ENCODE measurements at places on chromosomes 16 and 17.

- no peak overlapping the region for H3K27ac ChIP-seq
- no peak for DNase-seq
- no peaks in the 10 kb centered on the region for H3K36me3 ChIP-seq
- no peaks in the 10 kb centered on the region for H3K4me1 ChIP-seq
- no peaks in the 10 kb centered on the region for H3K27me3 ChIP-seq
Measured at GRCh38 chr16:51163366-51163765, 12.3 kb upstream of the SALL1 start.

DNA sequence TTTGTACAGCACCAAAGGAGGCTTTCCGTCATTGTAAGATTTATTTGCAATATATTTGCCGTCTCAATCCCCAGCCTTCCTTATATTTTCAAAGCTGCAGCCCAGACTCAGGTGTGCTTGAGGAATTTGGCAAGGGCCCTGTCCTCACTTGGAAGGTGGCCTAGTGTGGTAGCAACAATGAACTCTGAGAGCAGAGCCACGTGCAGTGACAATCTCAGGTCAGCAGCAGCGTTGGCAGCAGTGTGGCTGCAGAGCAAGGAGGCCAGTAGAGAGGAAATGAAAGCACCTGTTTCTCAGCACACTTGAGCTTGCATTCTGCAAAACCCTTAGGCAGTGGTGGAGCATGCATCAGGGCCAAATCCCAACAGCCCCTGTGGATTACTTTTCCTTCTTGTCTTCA is 613.5 kb downstream of the RBFOX1 start:
- no peak overlapping the region for H3K27ac ChIP-seq
- no peaks in the 10 kb centered on the region for H3K36me3 ChIP-seq
- no peak for DNase-seq
- no peak overlapping the region for H3K4me3 ChIP-seq
- H3K27me3 ChIP-seq, result no peaks in the 10 kb centered on the region

DNA sequence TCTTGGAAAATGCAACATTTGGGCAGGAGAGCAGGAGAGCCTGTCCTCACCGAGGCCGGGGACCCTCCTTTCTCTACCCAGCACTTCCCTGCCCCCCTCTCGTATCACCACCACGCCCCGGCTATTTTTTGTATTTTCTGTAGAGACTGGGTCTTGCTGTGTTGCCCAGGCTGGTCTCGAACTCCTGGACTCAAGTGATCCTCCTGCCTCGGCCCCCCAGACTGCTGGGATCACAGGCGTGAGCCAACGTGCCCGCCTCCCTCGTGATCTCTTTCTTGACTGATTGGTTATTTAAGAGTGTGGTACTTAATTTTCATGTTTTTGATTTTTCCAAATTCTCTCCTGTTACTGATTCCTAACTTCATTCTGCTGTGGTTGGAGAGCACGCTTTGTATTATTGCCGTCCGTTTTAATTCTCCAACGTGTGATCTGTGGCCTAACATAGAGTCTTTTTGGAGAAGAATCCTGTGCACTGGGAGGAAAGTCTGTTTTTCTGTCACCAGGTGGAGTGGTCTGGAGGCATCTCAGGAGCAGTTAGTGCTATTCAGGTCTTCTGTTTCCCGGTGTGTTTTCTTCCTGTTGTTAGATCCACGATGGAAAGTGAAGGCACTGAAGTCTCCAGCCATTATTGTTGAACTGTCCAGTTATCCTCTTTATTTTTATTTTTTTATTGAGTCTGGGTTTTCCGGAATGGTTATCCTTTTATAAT is 40.4 kb downstream of the ZNF778 start:
- H3K4me1 ChIP-seq, result peaks cover 12% of the 10 kb centered on the region
- H3K4me3 ChIP-seq, result peak overlapping the region; percentile 36
- H3K27ac ChIP-seq, result no peak overlapping the region
- peaks cover 10% of the 10 kb centered on the region for H3K27me3 ChIP-seq

GRCh38 chr17:42879596-42879985 is 21.0 kb upstream of the G6PC1 start:
- H3K4me3 ChIP-seq, result no peak overlapping the region
- DNase-seq, result no peak
- H3K36me3 ChIP-seq, result no peaks in the 10 kb centered on the region
- H3K27ac ChIP-seq, result no peak overlapping the region
- H3K4me1 ChIP-seq, result no peaks in the 10 kb centered on the region

DNA sequence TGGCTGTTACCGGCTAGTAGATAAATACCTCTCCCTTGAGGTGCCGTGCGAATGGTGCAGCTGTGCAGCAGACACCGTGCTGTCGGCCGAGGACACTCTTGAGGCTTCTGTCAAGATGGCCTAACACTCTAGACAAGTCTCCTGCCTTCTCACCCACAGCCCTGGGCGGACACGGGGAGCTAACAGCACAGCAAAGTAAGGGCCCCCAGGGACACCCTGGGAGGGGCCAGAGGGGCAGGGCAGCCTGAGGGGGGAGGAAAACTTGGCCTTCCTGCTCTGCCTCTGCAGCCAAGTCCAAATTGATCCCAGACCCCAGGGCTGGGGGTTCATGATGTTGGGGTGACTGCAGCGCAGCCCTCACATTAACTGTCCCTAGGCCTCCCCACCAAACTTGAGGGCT is 210.2 kb downstream of the RPTOR start:
- H3K27ac ChIP-seq, result no peak overlapping the region
- H3K36me3 ChIP-seq, result no peaks in the 10 kb centered on the region
- H3K4me1 ChIP-seq, result no peaks in the 10 kb centered on the region
- no peak for DNase-seq
- no peaks in the 10 kb centered on the region for H3K27me3 ChIP-seq
- H3K4me3 ChIP-seq, result no peak overlapping the region

- DNase-seq, result no peak
- no peaks in the 10 kb centered on the region for H3K36me3 ChIP-seq
- no peak overlapping the region for H3K4me3 ChIP-seq
- no peak overlapping the region for H3K27ac ChIP-seq
- H3K4me1 ChIP-seq, result no peaks in the 10 kb centered on the region
Measured at GRCh38 chr16:24319126-24319814, 63.1 kb downstream of the CACNG3 start.

- H3K36me3 ChIP-seq, result peaks cover 19% of the 10 kb centered on the region
- no peak overlapping the region for H3K27ac ChIP-seq
- DNase-seq, result no peak
- no peak overlapping the region for H3K4me3 ChIP-seq
- H3K27me3 ChIP-seq, result no peaks in the 10 kb centered on the region
Measured at GRCh38 chr17:61966191-61966590, 38.4 kb upstream of the INTS2 start.

DNA sequence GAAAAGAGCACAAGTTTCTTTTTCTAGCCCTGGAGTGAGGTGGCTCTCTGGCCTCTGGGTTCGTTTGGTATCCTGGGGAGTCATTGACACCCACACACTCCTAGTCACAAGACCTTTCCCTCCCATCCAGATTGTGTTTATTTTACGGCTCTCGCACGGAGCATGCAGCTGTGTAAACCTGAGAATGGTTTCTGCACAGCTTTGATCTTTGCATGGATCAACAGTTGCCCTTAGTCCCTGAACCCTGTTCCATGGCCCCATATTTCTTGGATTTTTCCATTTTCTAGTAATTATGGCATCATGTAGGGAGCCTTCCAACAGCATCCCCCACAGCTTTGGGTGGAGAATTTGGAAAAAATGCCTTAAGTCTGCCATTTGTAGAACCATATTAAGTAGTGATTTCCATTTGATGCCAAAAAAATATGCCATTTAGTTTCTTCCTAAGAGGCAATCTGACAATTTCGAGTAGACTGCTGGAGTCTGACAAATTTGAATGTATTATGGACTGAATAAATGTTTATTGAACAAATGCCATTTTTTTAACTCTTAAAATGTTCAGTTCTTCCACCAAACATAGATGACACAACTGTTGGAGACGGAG is 197.7 kb downstream of the WWOX start:
- H3K4me3 ChIP-seq, result no peak overlapping the region
- H3K27me3 ChIP-seq, result no peaks in the 10 kb centered on the region
- peaks cover 5% of the 10 kb centered on the region for H3K4me1 ChIP-seq
- no peak overlapping the region for H3K27ac ChIP-seq
- H3K36me3 ChIP-seq, result no peaks in the 10 kb centered on the region

- no peak overlapping the region for H3K27ac ChIP-seq
- no peaks in the 10 kb centered on the region for H3K27me3 ChIP-seq
Measured at GRCh38 chr16:72406390-72406789, 234.4 kb upstream of the PMFBP1 start.

DNA sequence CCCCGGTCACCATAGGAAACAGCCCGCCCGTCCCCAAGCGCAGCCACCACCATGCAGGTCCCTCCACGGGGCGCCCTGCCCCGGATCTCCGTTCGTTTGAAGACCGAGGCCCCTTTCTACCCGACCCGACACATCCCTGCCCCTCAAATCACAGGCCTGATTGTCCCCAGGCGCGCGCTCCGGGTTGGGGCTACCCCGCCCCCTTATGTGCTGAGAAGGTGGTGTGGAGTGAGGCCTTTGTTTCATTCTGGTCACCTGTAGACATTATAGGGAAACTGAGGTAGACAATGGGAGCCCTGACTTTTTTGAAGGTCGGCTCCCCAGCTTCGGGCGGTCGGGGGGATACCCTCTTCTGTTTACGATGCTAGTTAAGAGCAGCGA is 763 bp upstream of the ACTG1 start:
- H3K4me1 ChIP-seq, result no peaks in the 10 kb centered on the region
- peak overlapping the region; percentile 98 for H3K4me3 ChIP-seq
- no peaks in the 10 kb centered on the region for H3K27me3 ChIP-seq
